Iris pigment epithelial cell (primary cell): ENCODE measurements at places on chromosomes 5 and 9.

DNA sequence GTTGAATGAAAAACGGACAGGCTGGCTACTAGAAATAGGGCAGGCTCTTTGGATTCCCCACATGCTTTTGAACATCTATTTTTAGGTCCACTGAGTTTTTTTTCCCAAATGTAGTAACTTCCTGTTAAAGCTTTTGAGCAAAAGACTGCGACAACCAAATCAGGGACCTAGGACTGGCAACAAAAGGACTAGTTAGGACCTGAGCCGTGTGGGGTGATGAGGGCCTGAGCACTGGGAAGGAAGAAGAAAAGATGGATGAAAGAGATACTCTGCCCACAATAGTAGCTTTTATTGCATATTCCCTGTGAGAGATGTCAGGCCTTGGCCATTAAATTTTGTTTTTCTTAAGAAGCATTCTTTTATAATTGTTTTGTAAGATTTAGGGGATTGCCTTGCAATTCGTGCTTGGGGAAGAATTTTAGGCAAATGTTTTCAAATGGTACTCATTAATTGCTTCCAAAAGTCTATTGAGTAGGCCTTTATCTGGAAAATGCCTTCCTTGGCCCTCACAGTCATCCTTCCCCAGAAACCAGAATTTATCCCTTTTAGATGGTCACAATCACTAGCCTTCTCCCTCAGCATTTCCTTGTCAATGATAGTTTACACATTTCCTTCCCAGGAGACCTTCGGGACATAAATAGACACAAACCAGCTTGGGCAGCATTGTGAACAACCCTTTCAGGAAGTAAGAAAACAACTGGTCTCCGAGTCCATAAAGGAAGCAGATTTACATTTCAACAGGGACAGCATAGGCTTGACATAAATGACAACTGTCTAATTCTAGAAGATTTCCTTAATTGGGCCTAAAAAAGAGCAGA, 166.5 kb downstream of the RMI1 start:
- no peak for DNase-seq

GRCh38 chr9:8070779-8071444, 271.3 kb upstream of the DMAC1 start:
- no peak for DNase-seq

DNA sequence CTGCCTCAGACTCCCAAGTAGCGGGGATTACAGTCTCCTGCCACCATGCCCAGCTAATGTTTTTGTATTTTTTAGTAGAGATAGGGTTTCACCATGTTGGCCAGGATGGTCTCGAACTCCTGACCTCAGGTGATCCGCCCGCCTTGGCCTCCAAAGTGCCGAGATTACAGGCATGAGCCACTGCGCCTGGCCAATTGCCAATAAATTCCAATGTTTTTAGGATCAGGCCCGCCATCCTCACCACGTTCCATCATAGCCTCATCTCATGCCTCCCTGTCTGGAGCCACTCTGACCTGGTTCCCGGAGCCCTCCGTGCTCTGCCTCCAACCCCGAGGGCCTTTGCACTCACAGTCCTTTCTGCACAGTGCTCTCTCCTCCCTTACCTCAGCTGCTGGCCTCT, 71.5 kb upstream of the RAPGEF1 start:
- no peak for DNase-seq

- no peak for DNase-seq
Observed at GRCh38 chr5:72499730-72500129, 7.5 kb downstream of the ZNF366 start.

DNA sequence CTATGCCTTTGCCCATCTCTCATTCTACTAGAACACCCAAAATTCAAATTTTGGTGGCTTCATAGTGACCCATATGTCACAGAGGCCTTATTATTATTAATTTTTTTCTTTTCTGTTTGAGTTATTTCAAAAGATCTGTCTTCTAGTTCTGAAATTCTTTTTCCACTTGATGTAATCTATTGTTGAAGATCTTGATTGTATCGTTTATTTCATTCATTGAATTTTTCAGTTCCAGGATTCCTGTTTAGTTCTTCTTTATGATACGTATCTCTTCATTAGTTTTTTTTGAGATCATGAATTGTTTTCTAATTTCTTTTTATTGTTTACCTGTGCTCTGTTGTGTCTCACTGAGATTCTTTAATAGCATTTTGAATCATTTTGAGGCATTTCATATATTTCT, 24.6 kb upstream of the APBA1 start:
- no peak for DNase-seq

GRCh38 chr5:113378514-113378913, 56.3 kb downstream of the TSSK1B start:
- no peak for DNase-seq

DNA sequence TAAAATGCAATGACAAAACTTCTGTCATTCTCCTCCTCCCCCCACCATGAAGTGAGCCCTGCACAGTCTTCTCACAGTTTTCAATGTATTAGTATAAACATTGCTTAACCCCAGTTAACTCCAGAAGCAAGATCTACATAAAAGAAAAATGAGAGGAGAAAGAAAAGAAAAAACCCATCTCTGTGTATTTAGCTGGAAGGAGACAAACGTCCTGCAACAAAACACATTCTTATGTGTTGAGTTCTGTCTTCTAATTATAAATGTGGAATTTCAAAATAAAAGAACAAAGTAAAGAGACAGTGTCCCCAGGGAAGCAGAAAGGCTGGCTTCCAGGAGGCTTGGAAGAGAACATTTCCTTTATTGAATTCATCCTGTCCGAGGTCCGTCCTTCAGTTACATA, 491.9 kb upstream of the TUSC1 start:
- no peak for DNase-seq

GRCh38 chr5:172097356-172097755, 90.7 kb downstream of the STK10 start:
- no peak for DNase-seq

DNA sequence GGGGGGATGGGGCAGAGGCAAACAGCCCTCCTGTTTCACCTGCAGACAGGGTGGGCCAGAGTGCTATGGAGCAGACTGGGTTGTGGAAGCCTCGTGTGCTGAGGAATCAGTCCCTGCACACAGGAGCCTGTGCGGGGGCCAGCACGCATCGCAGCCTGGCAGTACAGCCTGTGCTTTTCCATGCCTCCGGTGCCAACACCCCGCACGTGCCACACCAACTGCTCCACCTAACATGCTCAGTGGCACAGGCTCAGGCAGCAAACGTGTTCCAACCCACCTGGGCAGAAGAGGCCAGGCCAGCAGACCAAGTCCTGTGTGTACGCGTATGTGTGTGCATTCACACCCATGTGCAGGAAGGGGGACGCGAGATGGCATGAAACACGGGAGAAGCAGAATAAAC, 37.4 kb upstream of the FBXW11 start:
- no peak for DNase-seq

- no peak for DNase-seq
Observed at GRCh38 chr9:3969590-3970260, 330.1 kb downstream of the GLIS3 start.

DNA sequence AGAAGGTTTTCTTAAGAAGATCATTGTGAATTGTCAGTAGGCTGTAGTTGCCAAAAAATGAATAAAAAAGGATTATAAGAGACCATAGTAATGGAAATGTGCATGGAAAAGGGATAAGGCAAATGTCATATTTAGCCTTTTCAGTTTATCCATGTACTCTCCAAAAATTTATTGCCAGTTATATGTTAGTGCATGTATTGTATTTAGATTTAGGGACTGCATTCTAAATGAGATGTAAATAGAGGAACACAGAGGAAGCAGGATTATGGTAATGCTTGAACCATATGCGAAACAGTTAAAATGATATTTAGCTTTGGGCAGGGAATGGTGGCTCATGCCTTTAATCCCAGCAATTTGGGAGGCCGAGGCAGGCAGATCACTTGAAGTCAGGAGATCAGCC, 33.0 kb downstream of the DDX46 start:
- no peak for DNase-seq

DNA sequence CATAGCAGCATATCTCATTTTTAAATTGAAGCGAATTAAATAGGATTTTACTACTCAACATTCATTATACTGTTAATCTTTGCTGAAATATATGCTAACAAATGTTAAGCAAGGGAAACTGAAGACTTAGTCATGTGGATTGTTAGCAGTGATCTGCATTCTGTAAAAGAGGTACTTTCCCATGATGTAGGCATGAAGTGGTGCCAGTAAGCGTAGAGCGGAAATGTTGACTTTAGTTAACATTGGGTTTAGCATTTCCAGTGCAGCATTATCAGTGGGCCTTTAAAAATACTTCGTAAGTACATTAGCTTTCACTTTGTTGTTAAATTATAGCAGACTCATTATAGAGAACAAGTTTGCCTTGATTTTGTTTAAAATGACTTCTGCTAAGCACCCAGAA, 130.3 kb downstream of the CDC42SE2 start:
- DNase-seq: peak; percentile 77

DNA sequence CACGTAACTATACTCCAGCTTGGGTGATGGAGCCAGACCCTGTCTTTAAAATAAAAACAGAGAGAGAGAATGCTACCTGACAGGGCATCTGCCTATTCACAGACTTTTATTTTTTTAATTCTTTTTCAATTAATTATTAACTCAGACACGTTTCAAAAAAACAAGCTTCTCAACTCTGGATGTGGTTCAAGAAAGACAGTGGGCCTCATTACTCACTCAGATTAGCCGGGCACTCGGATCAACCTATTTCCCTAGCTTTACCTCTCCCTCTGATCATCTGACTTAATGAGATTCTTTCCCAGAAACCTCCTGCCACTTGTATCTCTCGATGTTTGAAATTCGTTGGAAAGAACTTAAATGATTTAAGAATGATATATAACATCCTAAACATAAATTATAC, 134.1 kb downstream of the TRPM6 start:
- DNase-seq: no peak

GRCh38 chr5:96969366-96969765, 33.5 kb downstream of the LNPEP start:
- DNase-seq: no peak

GRCh38 chr5:16844952-16845351, 91.1 kb downstream of the MYO10 start:
- DNase-seq: no peak
